ENCODE measurements at places on chromosomes 7 and 10.

- DNase-seq: no peak
Observed at GRCh38 chr7:22094413-22095342, 149.0 kb upstream of the CDCA7L start.

DNA sequence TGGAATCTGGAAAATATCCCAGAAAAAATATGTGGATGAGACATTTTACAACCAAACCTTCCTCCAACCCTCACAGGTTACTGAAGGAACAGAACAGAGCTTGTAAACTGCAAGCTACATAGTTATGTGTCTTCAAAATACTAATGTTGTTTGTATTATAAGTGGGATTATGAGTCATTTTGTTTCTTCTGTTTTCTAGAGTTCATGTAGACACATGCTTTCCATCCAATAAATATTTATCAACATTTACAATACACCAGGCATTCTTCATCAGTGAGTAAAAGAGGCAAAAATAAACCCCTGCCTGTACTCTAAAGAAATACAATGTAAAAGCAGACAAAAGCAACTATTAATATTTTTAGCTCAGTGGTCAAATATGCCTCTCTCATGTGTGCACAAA, 38.0 kb upstream of the TES start:
- no peak for DNase-seq

DNA sequence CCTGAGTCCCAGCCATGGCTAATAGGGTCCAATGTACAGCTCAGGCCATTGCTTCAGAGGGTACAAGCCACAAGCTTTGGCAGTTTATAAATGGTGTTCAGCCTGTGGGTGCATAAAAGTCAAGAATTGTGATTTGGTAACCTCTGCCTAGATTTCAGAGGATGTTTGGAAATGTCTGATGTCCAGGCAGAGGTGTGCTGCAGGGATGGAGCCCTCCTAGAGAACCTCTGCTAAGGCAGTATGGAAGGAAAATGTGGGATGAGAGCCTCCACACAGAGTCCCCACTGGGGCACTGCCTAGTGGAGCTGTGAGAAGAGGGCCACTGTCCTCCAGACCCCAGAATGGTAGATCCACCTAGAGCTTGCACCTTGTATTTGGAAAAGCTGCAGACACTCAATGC, 779.9 kb downstream of the GRM8 start:
- no peak for DNase-seq

GRCh38 chr7:30312178-30312577, 27.8 kb downstream of the ZNRF2 start:
- no peak for DNase-seq

GRCh38 chr10:3435671-3436070, 263.1 kb upstream of the PITRM1 start:
- DNase-seq: no peak

DNA sequence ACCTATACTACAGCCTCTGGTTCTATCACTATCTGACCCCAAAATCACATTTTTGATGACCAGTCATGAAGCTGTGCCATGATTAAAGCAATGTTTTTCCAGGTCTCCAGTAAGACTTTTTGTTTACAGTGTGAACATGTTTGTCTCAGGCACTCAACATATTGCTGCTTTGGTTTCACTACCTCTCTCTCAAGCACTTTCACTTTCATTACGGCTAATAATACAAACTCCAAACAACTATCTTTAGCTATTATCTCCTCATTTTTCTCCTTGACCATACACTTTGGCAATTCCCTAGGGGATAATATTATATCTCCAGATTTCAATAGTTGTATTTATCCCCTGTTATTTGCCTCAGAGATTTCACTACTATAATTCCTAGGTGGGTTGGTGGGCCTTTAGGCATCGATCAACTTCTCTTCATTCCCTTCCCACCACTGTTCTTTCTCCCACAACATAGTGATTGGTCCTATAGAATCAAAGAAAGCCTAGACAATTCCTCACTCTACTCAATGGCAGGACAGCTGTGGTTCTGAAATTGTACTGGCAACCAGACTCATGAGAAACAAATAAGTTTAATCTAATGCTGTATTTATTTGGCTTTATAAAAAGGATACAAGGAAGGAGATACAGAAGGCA, 261.4 kb upstream of the ZWINT start:
- DNase-seq: no peak

GRCh38 chr7:128932862-128933179, 4.9 kb upstream of the IRF5 start:
- DNase-seq: no peak

- DNase-seq: no peak
Observed at GRCh38 chr10:106997721-106998120, 166.8 kb downstream of the SORCS1 start.

GRCh38 chr10:103812432-103812831, 42.9 kb downstream of the SH3PXD2A start:
- no peak for DNase-seq

Measured in right atrium auricular region (tissue), 2 donors.